Stimulated activated CD4-positive, alpha-beta T cell treated with anti-CD3 and anti-CD28 coated beads, Interleukin-4, amount 100 ng/mL, for 4 hours (primary cell): ENCODE measurements at places on chromosomes 1 and 21.

DNA sequence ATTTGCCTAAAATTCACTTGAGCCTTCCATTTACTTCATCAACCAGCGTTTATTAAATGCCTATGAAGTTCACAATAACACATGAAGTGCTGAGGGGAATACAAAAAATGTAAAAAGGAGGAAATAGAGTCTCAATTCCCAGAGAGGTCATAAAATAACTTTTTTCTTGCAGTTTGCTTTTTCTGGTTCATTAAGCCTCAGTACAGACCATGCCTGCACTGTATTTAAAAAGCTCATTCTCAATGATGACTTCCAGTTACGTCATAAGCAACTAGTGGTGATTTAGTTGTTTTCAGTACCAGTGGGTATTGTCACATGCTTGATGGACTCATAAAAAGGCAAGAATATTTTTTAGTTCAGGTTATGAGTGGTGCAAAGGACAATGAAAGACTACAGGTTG, 160.1 kb upstream of the UBE2U start:
- DNase-seq: no peak

GRCh38 chr1:230306169-230306568, 120.0 kb downstream of the PGBD5 start:
- no peak for DNase-seq

GRCh38 chr21:39467746-39468145, 16.0 kb downstream of the SH3BGR start:
- no peak for DNase-seq

- DNase-seq: no peak
Measured at GRCh38 chr21:19510653-19511052, 1107.1 kb upstream of the TMPRSS15 start.

GRCh38 chr1:174723816-174724215, 275.9 kb upstream of the CACYBP start:
- DNase-seq: no peak

- DNase-seq: no peak
Measured at GRCh38 chr1:165138960-165139359, 217.6 kb downstream of the LMX1A start.

DNA sequence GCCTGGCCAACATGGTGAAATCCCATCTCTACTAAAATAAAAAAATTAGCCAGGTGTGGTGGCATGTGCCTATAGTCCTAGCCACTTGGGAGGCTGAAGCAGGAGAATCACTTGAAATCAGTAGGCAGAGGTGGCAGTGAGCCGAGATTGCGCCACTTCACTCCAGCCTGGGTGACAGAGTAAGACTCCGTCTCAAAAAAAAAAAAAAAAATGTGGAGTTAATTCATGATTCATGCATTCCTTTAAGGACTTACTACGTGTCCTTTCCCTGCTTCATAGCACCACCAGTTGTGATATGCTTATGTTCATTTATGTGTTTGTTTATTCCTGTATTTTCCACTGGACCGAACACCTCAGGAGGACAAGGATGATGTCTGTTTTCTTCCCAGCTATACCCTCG, 12.7 kb upstream of the PRELP start:
- DNase-seq: no peak
